Posterior vena cava (tissue), 2 donors: ENCODE measurements at places on chromosomes 3 and 15. TPM values are rescaled to one million over a fixed set of nuclear protein-coding genes. Genes with fewer than 3 reads are reported as not detected.

Gene KBTBD13
- 0.57 TPM for total RNA-seq

Gene CEMIP
- 0.62 TPM for total RNA-seq

Gene MBD4
- total RNA-seq, result 23.1 TPM

Gene SLC12A1
- not detected for total RNA-seq

Gene SLC51A
- total RNA-seq, result not detected

Gene GOLGA8Q
- total RNA-seq, result 0.67 TPM

Gene DPPA2
- not detected for total RNA-seq

Gene P2RY1
- 3.1 TPM for total RNA-seq

Gene ST3GAL6
- total RNA-seq, result 7.5 TPM

Gene XCR1
- 0.14 TPM for total RNA-seq

Gene SCN5A
- 0.32 TPM for total RNA-seq

Gene RASL12
- total RNA-seq, result 82.4 TPM

Gene ACOX2
- 20.6 TPM for total RNA-seq

Gene GOLGA8S
- total RNA-seq, result 0.60 TPM

Gene PLSCR5
- not detected for total RNA-seq

Gene ELL3
- 2.2 TPM for total RNA-seq

Gene EHD4
- total RNA-seq, result 22.5 TPM

Gene TUBGCP5
- 13.6 TPM for total RNA-seq
